ENCODE measurements at places on chromosomes 4 and X.

GRCh38 chr4:28488021-28488420, 1627.4 kb downstream of the STIM2 start:
- no peak for DNase-seq

DNA sequence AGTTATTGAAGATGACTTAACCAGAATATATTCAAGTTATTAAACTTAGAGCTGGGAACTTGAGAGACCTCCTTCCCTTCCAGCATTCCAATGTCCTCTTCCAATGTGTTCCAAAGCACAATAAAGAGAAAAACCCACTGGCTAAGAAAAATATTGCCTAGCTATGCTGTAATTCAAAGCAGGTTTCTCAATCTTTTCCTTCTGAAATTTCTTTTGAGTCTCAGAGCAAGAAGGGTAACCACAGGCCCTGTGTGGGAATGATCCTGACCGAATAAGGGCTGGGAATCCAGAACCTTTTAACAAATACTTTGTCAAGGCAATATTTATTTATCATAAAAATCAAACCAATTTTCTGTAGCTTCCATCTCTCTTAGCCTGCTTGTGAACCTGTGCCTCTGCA, 150.7 kb upstream of the SFRP2 start:
- DNase-seq = no peak

DNA sequence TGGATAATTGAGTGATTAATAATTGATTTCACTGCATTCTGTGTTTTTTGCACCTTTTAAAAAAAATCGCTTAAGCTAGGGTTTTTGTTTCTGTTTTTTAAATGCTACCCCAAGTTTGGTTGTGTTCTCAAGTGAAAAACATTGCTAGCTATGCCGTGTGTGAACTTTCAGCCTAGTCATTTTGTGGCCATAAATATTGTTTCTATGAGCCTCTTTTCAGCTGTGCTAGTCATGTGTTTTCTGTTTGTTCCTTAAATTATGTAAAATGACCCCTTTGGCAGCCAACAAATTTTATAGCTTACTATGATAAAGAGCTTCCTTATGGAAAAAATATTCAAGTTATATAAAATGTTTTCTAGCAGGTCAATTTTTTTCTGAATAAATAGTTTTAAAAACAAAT, 59.1 kb downstream of the GALNT7 start:
- DNase-seq = no peak

DNA sequence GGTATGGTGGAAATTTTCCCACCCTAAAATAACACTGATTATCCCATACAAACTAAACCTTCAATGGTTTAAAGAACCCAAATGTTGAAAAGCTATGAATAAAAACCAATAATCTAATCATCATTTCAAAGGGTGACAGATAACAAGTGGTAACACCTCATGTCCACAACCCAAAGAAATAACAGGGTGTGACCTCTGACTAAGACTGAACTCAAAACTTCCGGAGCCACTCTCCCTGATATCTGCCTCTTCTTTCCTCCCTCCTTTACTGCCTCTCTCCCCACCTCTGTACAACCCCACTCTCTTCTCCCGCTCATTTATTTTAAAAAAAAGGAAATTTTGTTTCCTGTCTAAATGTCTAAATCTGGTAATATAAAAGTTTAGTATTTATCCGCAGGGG, 11.5 kb downstream of the FBXW7 start:
- no peak for DNase-seq

GRCh38 chr4:90181644-90182043, 54.5 kb downstream of the CCSER1 start:
- no peak for DNase-seq

DNA sequence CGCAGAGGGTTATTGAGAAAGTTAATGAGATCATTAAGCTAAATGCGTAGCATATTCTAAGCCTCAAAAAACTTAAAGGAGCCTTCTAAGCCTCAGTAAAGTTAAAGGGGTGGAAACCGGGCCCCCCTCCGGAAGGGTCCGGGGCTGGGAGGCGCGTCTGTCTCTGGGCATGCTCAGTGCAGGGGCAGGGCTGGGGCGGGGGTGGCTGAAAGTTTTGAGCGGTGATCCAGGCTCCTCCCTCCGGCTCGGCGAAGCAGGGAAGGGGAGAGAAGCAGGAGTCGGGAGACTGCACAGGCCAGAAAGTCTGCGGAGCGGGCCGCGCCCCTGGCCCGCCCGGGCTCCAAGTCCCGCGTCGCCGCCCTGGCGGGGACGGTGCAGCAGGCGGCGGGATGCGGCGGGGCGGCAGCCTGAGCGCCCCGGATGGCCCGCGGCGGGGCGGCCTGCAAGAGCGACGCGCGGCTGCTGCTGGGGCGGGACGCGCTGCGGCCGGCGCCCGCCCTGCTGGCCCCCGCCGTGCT, at the start of gene EVC:
TSS of gene EVC (plus strand) at position 241 of the 518 bp plus-strand sequence. CDS start at position 421, 180 bp downstream.
- DNase-seq = peak; percentile 7

DNA sequence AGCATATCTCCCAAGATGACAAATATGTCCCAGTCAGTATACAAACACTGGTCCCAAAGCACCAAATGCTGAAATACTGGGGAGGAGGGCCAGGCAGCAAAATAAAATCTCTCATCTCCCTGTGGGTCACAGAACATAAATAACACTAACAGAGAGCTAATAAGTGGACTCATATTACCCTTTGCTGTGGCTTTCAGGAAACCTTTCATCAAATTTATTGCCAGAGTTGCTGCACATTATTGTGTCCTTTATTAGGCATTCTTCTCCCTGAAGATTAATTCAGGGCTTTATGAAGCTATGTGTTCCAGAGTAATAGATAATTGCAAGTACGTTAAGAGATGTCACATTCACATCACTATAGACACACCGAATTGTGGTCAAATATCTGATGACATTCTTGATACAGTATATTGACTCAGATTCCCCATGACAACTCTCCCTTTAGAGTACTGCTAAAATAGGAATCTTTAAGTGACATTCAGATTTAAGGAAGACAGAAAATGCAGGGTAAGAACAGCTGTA, 124.1 kb upstream of the PRR32 start:
- DNase-seq = no peak

- DNase-seq = no peak
Observed at GRCh38 chr4:148693913-148694649, 251.9 kb upstream of the NR3C2 start.

- no peak for DNase-seq
Observed at GRCh38 chr4:169160825-169161224, 109.9 kb downstream of the SH3RF1 start.

GRCh38 chr4:75698162-75698962, 25.2 kb upstream of the G3BP2 start:
- DNase-seq = no peak

GRCh38 chr4:158422546-158422945, 99.1 kb upstream of the RXFP1 start:
- DNase-seq = no peak

GRCh38 chr4:184475498-184475897, 1.1 kb upstream of the IRF2 start:
- DNase-seq = peak; percentile 24

DNA sequence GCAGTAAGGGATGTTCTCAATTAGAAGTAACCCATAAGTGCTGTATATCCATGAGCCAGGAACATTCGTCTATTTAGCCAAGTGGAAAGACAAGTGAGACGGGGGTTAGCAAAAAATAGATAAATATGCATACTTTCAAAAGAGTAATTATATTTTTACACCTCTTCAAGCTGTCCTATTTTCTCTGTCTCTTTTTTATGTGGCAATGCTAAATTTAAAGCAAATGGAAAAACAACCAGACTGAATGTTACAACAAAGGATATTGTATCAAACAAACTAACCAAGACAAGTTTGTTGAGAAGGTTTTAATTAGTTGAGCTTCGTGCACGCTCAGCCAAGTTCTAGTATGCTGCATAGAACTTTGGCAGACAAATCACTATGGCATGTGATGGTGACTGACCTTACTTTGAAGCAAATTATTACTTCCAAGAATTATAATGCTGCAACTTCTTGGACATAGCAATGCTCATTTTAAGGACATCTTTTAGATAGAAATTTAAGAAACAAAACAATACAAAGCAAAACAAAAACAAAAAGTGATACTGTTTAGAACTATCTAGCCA, 61.4 kb upstream of the TMEM150C start:
- no peak for DNase-seq

GRCh38 chrX:69027181-69028005, 137.9 kb downstream of the PJA1 start:
- no peak for DNase-seq

GRCh38 chr4:129218897-129219296, 122.9 kb downstream of the C4orf33 start:
- no peak for DNase-seq

DNA sequence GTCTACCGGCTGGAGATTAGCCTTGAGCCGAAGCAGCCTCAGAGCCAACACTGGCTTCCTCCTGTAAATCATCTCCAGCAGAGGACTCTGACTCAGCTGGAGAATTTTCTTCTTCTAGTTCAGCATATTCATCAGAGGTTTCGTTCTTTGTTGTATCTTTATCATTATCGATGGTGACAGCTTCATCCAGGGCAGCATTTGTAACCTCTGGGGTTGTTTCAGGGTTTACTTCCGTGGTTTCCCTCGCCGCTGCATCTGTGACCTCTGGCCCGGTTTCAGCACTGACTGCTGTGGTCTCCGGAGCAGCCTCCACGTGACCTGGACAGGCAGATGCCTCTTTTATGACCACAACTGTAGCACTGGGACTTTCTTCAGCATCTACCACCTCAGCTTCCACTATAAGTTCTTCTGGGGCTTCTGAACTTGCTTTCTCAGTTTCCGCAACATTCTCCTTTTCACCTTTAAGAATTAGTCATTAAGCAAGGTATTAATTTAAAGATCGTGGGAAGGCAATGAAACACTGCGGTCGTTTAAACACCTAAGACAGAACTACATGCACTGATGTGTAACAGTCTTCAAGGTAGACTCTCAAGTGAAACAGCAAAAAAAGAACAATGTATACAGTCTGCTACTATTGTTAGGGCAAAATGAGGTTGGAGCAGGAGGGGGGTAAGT, 13.3 kb downstream of the MGARP start:
- DNase-seq = peak; percentile 39

DNA sequence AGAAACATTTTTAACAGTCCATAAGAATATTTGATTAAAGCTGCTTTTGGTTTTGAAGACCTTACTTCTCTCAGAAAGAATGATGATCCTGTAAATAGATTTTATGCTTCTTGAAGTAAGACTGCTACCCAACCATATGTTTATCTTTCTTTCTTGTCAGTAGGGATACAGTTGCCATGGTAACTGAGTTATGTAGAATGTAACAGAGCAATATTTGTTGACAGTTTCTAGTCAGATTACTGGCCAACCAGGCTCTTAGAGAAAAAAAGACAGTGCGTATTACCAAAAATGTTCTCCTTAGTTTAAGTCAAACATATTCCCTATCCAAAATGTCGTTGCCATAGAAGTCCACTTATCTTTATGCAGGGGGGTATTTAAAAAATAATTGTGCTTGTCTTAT, 456.8 kb downstream of the PRR32 start:
- DNase-seq = no peak

GRCh38 chrX:1860936-1861594, 246.2 kb downstream of the ASMT start:
- no peak for DNase-seq

DNA sequence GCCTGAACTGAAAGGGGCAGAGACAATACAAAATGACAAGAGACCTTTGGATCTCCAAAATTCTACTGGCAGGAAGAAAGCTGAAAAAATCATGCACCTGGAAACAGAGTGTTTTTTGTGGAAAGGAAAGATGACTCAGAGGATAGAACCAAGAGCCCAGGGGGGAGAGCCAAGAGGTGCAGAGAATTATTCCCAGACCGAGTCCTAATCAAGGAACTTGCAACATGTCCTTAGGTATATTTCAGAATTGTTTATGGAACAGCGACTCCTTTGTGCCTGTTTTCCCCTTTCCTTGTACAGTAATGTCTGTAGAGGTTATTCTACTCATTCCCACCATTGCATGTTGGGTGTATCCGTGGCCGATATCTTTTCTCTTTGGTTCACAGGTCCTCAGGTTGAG, 71.7 kb downstream of the YIPF6 start:
- no peak for DNase-seq

- no peak for DNase-seq
Observed at GRCh38 chrX:9785944-9786797, at the start of gene SHROOM2. TSS of gene SHROOM2 (plus strand) at chrX:9786429. CDS start at chrX:9786546, 117 bp downstream.

- DNase-seq = no peak
Observed at GRCh38 chr4:25879991-25880651, 17.3 kb upstream of the SEL1L3 start.

DNA sequence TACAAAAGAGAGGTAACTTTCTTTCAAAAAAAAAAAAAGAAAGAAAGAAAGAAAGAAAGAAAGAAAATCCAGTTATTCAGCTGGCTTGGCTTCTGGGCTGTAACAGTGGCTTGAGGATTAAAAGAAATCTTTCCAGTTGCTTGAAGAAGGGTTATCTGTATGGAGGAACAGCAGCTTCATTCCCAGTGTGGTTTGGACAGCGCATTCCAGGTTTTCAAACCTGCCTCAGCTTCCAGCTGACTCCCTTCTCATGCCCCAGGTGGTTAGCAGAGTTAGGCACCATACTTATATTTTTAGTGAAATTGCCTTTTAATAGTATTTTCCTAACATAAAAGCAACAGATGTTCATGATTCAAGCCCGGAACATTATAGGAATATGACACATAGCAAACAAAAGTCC, 48.6 kb downstream of the TMEM164 start:
- DNase-seq = no peak

GRCh38 chr4:130485371-130485770, 1389.4 kb downstream of the C4orf33 start:
- no peak for DNase-seq

DNA sequence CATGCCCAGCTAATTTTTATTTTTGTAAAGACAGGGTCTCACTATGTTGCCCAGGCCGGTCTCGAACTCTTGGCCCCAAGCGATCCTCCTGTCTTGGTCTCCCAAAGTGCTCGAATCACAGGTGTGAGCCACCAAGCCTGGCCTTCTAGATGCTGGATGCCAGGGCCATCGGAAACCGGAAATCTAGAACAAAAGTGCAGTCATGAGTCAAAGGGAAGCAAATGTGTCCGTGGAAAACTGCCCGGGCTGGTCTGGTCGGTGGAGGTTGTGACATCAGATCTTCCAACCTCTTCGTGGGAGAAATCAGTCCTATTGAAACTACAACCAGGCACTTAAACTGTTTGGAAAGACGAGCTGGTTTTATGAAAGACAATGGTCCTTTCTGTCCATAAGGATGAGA, 92.3 kb upstream of the SHOX start:
- no peak for DNase-seq
